GM06990 (cell line): ENCODE measurements at places on chromosomes 1 and 21.

- no peak for DNase-seq
These were observed 3.3 kb upstream of the FCRL6 start for GRCh38 chr1:159798893-159799292.

DNA sequence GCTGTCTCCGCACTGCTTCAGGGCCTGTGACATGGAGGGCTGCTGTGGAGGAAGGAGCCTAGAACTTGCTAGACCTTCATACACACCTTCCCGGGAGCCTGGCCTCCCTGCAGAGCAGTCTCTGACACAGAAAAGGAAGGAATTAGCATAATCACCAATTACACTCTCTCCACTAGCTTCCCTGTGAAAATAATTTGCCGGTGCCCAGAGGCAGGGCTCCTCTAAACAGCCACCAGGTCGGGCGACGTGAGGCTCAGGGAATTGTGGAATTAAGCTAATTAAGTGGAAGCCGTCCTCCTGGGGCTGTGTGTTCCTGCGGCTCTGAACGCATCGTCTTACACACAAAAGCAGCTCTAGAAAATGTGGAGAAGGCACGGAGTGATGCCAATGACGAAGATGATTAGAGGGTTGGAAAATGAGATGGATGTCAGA is 82.6 kb downstream of the NENF start:
- no peak for DNase-seq

DNA sequence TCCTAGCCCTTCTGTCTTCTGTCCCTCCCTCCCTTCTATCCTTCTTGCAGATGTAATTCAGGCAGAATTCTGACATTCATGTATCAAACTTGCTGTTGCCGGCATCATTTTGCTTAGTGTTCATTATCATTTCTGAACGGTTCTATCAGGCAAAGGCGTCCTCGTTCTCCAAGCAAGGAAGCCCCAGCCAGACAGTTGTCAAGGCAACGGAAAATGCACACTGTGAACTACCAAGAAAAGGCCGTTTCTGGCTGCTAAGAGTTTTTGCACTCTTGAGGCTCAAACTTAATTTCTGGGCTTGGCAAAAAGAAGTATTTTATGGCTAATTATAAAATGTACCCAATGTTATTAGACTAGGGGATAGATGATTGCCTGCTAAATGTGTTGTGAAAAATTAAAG is 164.7 kb upstream of the KCNJ15 start:
- DNase-seq, result no peak

DNA sequence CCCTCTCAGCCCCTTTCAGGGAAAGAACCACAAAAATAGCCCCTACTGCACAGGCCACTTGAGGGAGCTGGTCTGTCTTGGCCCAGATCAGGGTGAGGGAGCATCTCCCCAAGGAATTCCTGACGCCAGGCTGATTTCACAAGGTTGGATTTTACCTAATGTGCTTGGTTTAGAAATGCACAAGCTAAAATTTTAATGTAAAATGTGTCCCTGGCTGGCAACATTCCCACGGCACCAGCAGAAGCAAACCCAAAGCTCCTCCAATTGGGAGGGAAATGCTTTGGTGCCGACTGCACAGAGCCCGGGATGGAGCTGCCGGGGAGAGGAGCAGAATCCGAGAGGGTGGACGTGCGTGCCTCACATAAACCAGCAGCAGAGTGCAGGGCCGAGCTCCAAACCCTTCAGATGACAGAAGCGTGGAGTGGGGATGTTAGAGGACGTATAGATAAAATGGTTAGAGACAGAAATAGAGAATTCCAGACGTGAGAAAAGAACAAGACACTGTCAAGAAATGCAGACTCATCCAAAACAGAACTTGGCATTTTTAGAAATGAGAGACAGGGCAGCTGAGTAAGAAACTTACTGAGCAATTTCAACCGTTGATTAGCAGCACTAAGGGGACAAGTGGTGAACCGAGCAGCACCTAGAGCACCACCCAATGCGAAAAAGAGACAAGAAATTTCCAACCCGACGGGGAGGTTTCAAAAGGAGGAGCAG is 41.6 kb upstream of the TMEM52 start:
- DNase-seq, result no peak

GRCh38 chr1:157312082-157312812 is 174.1 kb upstream of the ETV3 start:
- DNase-seq, result no peak

DNA sequence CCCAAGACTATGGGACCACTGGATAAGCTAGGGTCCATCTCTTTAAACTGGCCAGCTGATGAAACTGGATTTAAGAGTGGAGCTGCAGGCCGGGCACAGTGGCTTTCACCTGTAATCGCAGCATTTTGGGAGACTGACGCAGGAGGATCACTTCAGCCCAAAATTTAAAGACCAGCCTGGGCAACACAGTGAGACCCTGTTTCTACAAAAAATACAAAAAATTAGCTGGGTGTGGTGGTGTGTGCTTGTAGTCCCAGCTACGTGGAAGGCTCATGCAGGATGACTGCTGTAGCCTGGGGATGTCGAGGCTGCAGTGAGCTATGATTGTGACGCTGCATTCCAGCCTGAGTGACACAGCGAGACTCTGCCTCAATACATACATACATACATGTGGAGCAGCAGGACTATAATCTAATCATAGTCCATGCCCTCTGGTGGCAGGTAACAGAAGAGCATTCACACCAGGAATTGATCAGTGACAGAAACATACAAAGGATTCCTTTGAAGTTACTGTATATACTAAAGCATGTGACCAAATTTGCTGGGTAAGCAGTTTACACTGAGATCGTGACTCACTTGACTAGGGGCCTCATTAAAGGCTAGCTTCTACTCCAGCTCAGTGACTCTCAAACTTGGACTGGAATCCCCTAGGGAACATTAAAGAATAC is 101.5 kb upstream of the SLFNL1 start:
- DNase-seq, result no peak

- no peak for DNase-seq
These were observed 83.1 kb downstream of the HS2ST1 start for GRCh38 chr1:86997538-86997937.
